ENCODE measurements at places on chromosomes 6 and 20. TPM values are rescaled to one million over a fixed set of nuclear protein-coding genes. Genes with fewer than 3 reads are reported as not detected.
A peak's percentile ranks its signal among the peaks of the same experiment; 100 is the strongest.

HSPA12B gene
- not detected for total RNA-seq

ADAT2 gene
- 30.9 TPM for total RNA-seq

MUCL3 gene
- not detected for total RNA-seq

DNA sequence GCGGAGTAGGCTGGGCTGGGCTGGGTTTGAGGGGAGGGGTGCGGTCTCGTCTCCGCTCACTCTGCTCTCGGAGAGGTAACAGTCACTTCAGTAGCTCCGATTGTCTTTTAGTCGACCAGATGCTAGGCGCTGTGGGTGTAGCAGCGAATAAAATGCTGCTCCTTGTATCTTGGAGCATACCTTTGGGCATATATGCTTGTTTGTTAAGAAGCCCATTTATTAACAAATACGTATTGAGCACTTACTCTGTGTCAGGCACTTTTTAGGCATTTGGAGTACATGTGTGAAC, 545 bp downstream of the ACTR5 start:
- peak; percentile 58 for DNase-seq

DNA sequence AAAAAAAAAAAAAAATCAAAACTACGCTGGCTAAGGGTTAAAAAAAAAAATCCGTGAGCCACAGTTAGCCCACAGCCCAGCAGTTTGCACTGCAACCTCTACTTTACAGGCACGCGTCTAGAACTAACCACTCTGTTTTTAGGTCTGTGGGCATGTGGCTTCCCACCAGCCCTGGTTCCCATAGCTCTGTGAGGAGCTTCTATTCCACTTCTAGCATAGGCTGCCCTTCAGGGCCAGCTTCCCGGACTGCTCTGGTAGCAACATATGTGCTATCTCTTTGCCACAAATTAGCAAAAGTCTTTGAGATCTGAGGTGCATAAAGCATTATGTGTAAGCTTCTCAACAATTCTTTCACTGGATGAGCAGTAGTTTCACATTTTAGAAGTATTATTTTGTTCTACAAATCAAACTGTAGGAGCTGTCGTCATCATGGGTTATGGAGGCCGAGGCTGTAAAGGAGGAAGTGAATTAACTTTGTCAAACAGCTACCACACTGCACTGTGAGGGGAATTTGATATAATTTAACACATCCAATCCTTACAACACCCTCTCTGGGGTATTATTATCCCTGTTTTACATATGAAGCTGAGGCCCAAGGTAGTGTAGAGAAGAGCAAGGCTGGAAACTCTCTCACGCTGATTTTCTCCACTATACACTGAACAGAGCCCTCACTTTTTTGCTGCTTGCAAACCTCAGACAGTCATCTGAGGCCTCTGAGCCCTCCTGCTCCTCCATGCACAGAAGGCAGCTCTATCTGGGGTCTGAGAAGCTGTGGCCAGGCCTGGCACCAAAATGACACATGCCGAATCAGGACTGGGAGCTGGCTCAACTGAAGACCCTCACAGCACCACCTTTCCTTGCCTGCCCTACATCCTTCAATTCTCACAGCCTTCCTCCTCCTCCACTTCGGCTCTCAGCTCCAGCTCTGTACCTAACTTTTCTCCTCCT, 35.4 kb downstream of the MAN1A1 start:
- DNase-seq, result no peak

GRCh38 chr6:158039571-158040050, 57.9 kb downstream of the SYNJ2 start:
- DNase-seq, result no peak

DNA sequence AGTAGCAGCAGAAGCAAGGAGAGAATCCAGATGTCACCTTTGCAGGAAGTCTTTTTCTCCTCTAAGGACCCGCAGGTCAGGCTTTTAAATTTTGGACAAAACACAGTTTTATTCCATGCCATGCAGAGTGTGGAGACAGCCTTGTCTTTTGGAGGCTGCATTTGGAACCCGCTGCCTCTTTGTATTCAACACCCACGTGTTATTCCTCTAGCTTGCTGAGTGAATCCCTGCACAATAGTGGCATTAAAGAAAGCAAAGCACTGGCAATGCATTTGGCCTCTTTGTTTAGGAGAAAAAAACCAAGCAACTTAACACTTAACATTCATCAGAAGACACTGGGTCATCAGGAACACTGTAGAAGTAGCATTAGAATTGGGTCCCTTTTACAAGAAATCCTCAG, 43.5 kb downstream of the TFAP2B start:
- no peak for DNase-seq

DNA sequence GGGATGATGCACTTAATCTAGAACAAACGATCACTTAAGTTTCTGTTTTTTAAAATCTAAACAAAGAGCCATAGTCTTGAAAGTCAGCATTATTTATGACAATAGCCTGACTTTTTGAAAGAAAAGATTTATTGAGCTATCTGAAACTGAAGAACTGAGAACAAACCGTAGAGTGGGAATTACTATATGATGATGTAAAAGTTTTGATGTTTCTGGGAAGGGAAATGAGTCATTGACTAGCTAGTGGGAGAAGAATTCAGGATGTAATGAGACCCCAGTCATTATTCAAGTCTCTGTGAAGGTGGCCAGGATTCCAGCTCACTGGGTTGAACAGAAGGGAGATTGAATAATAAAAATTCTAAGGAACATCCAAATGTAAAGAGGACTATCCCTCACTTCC, 83.4 kb upstream of the FABP7 start:
- no peak for DNase-seq

DNA sequence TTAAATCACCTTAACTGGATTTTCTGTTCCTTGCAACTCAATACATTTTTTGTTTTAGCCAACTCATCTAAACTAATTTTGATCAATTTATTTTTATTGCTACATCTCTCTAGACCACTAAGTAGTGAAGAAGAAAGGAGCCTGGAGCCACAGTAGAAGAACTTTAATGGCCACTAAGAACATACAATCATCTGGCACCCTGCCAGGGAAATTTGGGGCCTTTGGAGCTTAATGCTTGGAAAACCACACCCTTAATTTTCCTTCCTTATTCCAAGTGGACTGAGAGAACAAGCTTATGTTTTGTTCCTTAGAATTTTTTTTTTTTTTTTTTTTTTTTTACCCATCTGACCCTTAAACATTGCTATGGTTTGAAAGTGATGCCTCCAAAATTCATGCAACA, 12.0 kb upstream of the GMDS start:
- no peak for DNase-seq

- DNase-seq, result no peak
These were observed 26.6 kb downstream of the GLP1R start for GRCh38 chr6:39075010-39075686.

- no peak for DNase-seq
These were observed 187.5 kb upstream of the MARCKS start for GRCh38 chr6:113669606-113670005.

- DNase-seq, result no peak
These were observed 78.3 kb downstream of the ISM1 start for GRCh38 chr20:13299401-13299800.

- DNase-seq, result no peak
These were observed 433 bp downstream of the QRSL1 start for GRCh38 chr6:106629859-106630163.

GRCh38 chr20:31758991-31759390, 19.9 kb downstream of the TPX2 start:
- DNase-seq, result no peak

GRCh38 chr6:35360349-35361138, 18.2 kb downstream of the PPARD start:
- no peak for DNase-seq
